ENCODE measurements at places on chromosomes 4 and X.
A peak's percentile ranks its signal among the peaks of the same experiment; 100 is the strongest.

GRCh38 chr4:45931154-45931553 lies 192.7 kb downstream of the GABRG1 start:
- DNase-seq, result no peak

- no peak for DNase-seq
Measured at GRCh38 chr4:183201331-183201730, 102.3 kb downstream of the WWC2 start.

- no peak for DNase-seq
Measured at GRCh38 chr4:145818011-145818410, 120.6 kb downstream of the ZNF827 start.

DNA sequence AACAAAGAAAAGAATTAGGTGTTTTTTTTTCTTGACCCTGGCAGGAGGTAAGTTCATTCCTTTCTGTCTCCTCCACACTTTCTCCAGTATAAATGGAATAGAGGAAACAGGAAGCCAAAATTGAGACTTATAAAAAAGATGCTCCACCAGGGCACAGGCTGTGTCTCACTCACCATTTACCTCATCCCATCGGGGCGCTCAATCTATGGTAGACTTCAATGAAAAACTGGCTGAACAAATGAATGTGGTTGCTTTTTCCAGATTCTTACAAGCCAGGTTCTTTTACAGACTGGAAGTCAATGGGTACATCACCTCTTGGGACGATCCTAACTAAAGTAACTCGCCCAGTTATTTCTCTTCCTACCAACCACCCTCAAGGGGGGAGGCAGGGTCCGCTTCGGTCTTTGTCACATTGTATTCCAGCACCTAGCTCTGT lies 685 bp downstream of the COMMD8 start:
- no peak for DNase-seq

DNA sequence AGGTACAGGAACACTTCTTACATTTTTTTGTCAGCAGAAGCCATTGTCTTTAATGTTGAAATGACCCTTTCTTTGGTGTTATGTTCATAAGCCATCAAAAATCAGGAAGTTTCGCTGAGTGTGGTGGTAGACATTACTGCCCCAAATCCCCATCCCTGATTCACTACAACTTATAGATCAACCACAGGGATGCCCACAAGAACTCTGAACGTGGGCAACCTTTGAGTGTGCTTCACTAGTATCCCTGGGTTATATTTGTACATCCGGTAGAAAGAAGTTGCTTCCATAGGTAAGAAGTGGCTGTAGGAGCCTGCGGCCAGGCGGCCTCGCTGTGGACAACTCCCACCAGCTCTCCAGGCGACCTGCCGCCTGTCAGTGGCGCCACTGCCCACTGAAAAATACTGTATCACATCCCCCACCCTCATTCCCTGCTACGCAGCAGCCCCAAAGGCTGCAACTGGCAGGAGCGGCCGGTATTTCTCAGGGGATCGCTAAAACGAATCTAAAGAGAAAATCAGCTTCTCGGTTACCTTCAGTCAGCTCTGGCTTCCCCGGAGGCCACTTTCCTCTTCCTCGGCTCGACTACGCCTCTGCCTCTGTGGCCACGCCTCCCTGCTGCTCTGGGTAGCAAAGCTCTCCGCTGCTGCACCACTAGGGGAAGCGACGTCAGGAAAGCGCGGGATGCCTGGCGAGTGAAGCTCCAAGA lies 13.9 kb upstream of the ETDC start:
- DNase-seq, result peak; percentile 31

DNA sequence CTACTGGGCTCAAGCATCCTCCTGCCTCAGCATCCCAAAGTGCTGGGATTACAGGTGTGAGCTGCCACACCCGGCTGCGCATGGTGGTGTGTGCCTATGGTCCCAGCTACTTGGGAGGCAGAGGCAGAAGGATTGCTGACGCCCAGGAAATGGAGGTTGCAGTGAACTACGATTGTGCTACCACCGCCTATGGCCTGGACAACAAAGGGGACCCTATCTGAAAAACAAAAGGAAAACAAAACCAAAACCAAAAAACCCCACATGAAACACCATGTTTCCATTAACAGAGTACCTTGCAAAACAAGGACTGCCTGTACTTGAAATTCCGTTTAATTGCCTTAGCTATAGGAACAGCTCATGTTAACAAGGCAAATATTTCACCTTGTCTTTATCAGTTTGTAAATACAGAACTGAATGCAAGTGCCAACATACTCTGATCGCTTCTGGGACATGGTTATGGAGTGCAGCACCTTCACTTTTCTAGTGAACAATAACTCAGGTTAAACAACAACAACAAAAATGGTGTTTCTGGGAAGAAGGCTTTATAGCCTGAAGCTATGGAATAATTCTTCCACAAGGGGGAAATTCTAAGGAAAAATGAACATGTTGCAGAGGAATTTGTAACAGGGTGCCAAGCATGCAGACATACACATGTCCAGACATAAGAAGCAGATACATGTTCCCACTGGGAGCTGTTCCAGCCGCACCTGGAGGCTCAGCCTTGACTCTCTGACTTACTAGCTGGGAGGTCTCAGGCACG lies 73.2 kb upstream of the STS start:
- no peak for DNase-seq

DNA sequence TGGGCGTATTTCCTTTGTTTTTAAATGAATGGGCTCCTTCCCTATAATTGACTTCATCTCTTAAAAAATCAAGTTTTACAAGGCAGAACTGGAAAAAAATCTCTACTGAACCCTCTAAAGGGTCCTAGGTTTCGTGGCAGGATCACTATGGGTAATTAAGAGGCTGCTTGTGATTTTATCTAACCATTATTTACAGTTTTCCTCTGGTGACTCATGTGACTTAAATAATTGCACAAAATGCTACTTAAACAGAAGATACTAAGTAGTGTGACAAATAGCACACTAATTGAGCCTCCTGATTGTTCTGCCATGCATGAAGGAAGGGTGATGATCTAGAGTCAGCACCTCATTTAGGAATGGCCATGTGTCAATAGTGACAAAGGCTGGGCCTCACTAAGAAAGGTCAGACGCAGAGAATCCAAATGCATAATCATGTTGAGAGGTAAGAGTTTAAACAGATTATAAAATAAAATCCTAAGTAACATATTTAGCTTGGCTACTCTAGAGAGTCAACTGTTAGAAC lies 35.5 kb downstream of the OFD1 start:
- DNase-seq, result no peak

GRCh38 chrX:150429594-150429993 lies 66.5 kb downstream of the MAMLD1 start:
- no peak for DNase-seq

DNA sequence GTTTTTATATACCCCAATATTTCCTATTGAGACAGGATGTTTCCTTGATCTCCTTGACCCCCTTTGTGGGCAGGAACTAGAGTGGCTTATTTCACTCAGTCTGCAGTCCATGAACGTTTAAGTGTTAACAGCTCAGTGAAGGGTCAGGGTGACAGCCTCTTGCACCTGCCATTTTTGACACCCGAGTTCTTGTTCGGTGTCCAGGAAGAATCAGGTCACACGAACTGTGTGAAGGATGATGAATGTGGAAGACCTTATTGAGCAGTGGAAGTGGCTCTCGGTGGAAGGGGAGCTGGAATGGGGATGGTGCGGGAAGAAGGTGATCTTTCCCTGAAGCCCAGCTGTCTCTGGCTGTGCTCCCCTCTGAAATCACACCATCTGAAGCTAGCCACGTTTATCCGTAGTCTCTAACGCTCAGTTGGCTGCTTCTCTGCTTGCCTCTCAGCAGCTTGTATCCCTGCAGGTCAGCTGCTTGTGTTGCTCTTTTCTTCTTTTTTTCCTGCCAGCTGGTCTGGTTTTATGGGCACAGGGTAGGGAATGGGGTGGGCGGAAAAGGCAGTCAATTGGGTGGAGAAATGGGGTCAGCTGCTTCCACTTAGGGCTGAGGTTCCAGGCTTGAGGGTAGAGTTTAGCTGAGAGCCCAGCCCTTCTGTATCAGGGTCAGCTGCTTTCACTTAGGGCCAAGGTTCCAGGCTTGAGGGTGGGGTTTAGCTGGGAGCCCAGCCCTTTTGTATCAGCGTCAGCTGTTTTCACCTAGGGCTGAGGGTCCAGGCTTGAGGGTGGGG lies 29.0 kb upstream of the CCNG2 start:
- no peak for DNase-seq

DNA sequence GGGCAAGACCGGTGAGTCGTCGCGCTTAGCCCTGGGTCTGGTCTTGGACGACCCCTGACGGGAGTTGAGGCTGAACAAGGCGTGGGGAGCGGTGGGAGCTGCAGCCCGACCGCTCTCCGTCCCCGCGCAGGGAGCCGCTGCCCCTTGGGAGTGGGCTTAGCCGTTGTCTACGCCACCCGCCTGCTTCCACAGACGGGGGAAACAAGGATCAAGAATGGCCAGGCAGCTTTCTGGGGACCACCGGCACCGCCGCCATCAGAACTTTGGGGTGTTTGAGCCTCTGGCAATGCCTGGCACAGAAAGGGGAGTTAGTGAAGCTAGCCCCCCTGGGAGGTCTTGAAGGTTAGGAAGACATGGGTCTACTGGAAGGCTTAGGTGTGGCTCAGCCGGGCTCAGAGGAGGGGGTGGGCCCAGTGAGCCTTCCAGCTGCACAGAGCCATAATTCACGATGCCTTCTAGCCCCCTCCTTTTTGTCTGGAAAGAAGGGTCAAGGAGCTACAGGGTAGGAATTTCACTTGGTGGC lies 583 bp downstream of the RASL11B start:
- DNase-seq, result no peak

- DNase-seq, result no peak
Measured at GRCh38 chr4:4856071-4857000, 3.1 kb upstream of the MSX1 start.

DNA sequence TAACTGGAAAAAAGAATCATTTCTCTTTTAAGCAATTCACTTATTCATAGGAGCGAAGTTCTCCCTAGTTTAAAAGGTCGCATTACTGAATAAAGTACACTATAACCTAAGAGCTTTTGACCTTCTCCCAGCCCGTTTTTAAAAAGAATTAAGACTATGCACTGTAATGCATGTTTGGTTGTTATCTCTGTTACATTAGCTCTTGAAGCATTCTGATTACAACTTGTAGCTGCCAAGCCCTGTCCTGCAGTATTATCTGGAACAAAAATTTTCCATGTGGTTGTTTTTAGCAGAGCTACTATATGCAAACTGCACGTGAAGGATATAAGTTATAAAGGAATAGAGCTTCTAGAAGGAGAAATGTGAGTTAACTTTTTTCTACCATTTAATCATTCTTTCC lies 8.1 kb downstream of the GAB1 start:
- no peak for DNase-seq

Data from stimulated activated naive B cell treated with anti-CD40 and anti-IgM and Interleukin-4, amounts not matched to agents 10 μg/mL and 1 μg/mL and 100 μg/mL, for 72 hours (primary cell).